Fibroblast of gingiva (primary cell): ENCODE measurements at places on chromosomes 11 and 22.
A peak's percentile ranks its signal among the peaks of the same experiment; 100 is the strongest.

GRCh38 chr11:75813622-75814039, 1.4 kb upstream of the UVRAG start:
- no peak for DNase-seq

DNA sequence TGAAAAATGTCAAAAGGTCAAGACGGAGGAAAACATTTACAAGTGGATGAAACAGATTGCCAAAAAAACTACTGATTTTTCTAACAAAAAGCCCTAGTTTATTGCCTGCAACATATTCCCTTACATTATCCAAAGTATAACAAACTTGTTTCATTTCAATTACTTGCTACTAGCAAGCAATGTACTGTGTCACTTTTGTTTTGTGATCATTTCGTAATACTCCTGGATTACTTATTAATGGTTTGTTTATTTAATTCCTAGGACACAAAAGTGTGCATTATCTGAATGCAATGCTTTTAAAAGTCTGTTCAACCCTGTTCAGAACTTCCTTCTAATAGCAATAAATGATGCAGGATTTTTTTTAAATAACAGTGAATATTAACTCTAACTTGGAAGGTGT, 50.9 kb downstream of the CCDC34 start:
- DNase-seq = no peak

DNA sequence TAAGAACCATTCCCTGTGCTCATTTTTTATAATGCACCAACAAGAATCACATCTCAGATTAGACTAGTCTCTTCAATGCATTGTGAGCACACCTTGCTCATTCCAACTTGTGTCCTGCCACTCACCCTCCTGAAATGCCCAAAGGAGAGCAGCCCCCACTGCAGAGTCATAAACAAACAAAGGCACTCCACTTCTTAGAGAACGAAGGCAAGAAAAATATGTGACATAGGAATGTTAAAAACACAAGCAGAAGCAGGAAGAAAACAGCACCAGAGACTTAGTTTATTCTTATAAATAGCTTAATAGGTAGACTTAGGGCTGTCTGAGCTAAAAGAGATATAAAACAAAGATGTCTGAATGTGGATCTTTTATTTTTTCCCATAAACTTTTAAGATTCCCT, 57.2 kb downstream of the GUCY1A2 start:
- no peak for DNase-seq

DNA sequence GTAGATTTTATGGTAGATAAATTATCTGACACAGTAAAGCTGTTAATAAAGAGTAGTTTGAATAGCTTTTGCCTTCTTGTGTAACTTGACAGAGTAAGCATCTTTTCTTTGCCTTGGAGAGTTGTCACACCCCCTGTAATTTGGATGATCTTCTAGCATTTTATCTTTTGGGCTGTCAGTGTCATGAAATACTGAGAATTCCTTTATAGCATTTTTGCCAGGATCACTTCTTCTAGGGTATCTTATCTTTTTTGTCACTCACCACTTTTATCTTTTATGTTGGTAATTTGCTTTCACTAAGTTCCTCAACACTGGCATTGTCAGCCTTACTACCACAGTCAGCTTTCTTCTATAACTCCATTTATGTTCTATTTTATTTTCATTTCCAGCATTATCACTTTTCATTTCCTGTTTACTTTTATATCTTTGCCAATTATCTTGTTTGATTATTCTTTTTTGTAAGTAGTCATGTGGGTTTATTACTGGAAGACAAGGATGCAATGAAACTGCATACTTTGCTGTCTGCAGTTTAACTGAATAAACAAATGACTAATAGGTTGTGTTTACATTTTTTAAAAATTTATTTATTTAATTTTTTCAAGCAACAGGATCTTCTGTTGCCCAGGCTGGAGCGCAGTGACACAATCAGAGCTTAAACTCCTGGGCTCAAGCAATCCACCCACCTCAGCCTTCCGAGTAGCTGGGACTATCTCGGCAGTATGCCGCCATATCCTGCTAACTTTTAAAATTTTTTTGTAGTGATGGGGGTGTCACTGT, 28.1 kb upstream of the ACAT1 start:
- peak; percentile 80 for DNase-seq

GRCh38 chr11:952406-953385, 27.0 kb downstream of the AP2A2 start:
- no peak for DNase-seq

DNA sequence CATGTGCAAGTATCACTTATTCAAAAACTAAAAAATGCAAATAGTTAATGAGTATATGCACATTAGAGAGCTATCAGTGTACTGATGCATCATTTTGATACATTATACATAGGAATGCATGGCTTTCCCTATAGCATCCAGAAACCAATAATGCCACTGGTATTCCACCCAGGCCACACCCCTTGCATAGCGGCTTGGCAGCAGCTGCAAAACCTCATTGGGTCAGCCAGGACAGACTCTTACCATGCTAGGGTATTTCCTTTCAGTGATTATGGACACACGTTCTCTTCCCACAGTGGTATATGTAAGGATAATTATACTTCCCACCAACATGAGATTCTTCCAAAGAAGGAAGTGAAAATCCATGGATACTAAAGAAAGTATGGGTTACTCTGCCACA, 145.9 kb upstream of the PITPNB start:
- DNase-seq = no peak

DNA sequence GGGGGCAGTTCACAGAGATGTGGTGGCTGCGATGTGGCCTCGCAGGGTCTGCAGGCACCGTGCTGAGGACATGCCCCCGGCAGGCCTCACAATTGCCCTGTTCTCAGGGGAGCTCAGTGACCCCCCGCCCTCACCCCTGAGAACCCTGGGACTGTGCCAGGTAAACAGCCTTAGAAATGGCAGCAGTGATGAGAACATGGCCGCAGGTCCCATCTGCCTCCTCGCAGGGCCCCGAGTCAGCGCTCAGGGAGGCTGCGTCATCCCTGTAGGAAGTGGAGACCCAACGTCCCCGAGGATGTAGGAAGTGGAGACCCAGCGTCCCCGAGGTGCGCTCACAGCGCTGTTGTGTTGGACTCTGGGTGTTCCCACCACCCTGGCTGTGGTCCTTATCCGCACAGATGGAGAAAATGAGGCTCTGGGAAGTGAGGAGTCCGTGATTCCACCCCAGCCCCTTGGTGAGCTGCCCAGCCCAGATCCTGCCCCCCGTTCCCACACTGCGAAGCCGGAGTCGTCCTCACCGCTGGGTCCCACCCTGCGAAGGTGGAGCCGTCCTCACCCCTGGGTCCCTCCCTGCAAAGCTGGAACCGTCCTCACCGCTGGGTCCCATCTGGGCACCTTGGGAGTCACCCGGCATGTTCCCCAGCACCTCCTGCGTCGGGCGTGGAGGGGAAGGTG, 1086.8 kb downstream of the BRD1 start:
- no peak for DNase-seq
